ENCODE measurements at places on chromosomes 4 and X. TPM values are rescaled to one million over a fixed set of nuclear protein-coding genes. Genes with fewer than 3 reads are reported as not detected.

FAM133A gene
- total RNA-seq: 13.4 TPM

LINC00632 gene
- total RNA-seq: 3.1 TPM

BLTP1 gene
- total RNA-seq: 20.7 TPM

MTCP1 gene
- 20.7 TPM for total RNA-seq

SOWAHD gene
- not detected for total RNA-seq

ODAPH gene
- not detected for total RNA-seq

GRCh38 chr4:112418092-112418491, 97.9 kb downstream of the NEUROG2 start:
- DNase-seq: peak; percentile 37

- peak; percentile 47 for DNase-seq
Observed at GRCh38 chr4:82578935-82579334, 17.1 kb upstream of the TMEM150C start.

DNA sequence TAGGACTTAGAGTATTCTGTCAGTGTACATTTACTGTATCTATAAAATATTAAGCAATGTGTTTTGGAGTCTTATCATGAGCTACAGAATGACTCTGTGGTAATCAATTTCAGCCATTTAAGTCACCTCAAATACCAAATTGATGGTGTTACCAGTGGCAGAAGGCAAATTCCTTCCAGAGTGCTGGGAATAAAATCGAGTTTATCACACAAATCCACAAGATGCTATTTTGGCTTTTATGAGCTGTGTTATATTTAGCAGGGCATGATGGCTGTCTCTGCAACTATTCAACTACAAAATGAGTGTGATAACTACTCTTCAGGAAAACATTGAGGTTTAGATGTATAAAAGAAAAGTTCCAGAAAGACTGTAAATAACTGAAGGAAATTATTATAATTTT, 78.2 kb downstream of the AREG start:
- DNase-seq: no peak

DNA sequence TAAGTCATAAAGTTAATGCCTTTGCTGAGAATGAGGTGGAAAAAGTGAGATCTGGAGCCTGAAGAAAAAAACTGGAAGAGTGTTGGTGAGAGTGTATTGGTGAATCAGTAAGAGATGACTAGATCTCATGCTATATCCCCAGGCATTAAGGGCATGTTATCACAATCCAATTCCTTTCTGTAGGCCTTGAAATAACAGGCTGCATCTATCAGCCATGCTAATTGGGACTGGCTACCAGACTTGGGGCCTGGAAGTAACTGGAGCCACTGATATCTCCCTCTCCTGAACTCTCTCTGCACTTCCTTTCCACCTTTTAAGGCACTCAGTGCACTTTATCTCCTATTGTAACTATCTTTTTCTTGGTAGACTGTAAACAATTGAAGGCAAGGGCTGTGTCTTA, 88.8 kb upstream of the HPRT1 start:
- no peak for DNase-seq

GRCh38 chrX:13808293-13808692, 8.6 kb downstream of the GPM6B start:
- DNase-seq: no peak

GRCh38 chr4:20356565-20356964, 104.9 kb downstream of the SLIT2 start:
- DNase-seq: no peak

- DNase-seq: peak; percentile 67
Observed at GRCh38 chrX:151680805-151681204, 14.5 kb upstream of the PRRG3 start.

- no peak for DNase-seq
Observed at GRCh38 chrX:147978931-147979330, 2.2 kb upstream of the FMR1NB start.

Measured in SK-MEL-5 (cell line).